Non-pigmented ciliary epithelial cell (primary cell): ENCODE measurements at places on chromosomes 11 and 22.

- peak; percentile 80 for DNase-seq
These were observed 16.4 kb upstream of the PAMR1 start for GRCh38 chr11:35541621-35542375.

DNA sequence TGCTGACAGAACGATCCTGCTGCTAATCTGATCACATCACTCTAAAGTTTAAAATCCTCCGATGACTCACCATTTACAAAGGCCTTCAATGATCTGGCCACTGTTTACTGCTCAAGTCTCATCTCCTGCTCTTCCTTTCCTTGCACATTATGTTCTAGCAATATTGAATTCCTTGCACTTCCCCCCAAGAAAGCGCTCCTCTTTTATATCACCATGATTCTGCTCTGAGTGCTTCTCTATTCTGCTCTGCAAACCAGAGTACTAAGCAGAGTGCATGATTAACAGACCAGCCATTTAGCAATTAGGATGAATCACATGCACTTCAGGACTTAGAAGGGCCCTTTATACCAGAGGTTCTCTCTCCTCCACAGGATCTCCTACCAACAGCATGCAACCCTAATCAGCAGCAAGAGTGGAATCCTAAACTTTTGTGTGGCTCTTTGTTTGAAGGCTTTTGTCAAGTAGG is 1122.8 kb upstream of the CCDC90B start:
- DNase-seq: no peak

DNA sequence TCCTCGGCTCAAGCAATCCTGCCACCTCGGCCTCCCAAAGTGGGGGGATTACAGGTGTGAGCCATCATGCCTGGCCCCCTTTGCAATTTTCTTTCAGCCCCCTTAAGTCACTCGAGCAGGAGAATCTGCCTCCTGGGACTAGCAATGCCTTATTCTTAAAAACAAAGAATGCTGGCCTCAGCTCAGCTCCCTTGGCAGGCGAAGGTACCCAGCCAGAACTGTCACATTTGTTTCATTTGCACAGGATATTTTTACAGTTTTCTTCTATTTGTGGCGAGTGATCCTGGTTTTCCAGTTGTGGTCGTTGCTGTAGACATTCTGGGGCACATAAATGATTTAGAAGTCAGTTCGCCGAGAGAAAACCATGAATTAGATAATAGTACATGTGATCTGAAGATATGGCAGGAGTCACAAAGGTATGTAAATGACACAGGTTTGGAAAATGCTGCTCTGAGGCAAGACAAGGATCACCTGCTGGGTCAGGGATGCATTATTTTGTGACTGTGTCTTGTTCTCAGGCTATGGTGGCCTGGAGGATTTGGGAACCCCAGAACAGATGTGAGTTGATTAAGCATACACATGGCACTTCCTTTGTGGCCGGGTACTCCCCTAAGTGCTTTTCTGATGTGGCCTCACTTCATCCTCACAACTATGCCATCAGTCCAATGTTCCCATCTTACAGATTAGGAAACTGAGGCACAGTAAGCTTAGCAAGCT is 51.2 kb upstream of the SLC22A12 start:
- no peak for DNase-seq

DNA sequence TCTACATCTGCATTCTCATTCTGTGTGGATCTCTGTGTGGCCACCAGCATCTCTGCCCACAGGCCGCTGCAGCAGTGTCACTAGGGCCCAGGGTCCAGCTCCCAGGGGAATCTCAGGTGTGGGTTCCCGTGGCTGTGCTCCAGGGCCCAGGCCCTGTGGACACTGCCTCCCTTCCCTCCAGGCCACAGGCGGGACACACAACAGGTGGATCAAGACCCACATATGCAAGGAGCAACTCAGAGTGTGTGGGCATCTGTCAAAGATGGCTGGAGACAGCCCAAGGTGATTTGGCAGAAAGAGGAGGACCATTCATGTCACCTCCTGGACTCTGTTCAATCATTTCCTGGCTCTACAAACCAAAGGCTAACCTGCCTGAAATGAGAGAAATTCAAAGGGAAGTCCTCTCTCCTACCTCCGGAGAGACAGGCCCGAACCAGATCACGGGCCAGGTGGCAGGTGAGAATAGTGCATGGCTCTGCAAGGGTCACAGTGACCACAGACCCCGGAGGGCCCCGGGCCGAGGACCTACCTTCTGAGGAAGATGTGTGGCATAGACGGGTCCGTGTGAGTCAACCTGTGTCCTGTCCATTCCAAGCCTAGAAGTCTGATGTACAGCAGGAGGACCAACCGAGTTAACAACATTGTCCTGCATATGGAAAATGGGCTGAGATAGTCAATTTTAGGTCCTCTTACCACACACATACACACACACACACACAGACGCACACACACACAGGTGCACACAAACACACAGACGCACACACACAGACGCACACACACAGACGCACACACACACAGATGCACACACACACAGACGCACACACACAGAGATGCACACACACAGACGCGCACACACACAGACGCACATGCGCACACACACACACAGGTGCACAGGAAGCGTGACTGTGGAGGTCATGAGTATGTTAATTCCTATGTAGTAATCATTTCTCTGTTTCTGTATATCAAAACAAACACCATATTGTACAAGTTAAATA is 1068.5 kb downstream of the BRD1 start:
- DNase-seq: no peak
